Heart left ventricle (tissue), 16 donors: ENCODE measurements at places on chromosomes 16 and 17. TPM values are rescaled to one million over a fixed set of nuclear protein-coding genes. Genes with fewer than 3 reads are reported as not detected.

EME1 gene
- total RNA-seq: not detected

POLDIP2 gene
- 194 TPM for total RNA-seq

QRICH2 gene
- 2.4 TPM for total RNA-seq

ZDHHC1 gene
- total RNA-seq: 3.5 TPM

CIBAR2 gene
- not detected for total RNA-seq

DNA sequence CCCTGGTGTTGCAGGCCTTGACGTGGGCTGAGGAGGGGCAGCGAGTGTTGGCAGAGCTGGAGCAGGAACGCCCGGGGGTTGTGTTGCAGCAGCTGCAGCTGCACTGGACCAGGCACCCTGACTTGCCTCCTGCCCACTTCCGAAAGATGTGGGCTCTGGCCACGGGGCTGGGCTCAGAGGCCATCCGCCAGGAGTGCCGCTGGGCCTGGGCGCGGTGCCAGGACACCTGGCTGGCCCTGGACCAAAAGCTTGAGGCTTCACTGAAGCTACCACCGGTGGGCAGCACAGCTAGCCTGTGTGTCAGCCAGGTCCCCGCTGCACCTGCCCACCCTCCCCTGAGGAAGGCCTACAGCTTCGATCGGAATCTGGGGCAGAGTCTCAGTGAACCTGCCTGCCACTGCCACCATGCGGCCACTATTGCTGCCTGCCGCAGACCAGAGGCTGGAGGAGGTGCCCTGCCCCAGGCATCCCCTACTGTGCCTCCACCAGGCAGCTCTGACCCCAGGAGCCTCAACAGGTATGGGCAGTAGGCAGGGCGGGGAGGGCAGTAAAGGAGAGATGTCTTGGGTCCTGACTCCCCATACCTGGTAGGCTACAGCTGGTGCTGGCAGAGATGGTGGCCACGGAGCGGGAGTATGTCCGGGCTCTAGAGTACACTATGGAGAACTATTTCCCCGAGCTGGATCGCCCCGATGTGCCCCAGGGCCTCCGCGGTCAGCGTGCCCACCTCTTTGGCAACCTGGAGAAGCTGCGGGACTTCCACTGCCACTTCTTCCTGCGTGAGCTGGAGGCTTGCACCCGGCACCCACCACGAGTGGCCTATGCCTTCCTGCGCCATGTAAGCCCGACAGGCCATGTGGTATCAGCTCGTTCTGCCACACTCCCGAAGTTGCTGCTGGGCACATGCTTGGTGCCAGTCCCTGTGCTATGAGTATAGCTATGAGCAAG lies 5.6 kb downstream of the PLEKHG4 start:
- DNase-seq: no peak
- no peaks in the 10 kb centered on the region for H3K4me1 ChIP-seq
- no peak overlapping the region for H3K4me3 ChIP-seq
- no peaks in the 10 kb centered on the region for H3K36me3 ChIP-seq
- H3K27me3 ChIP-seq: no peaks in the 10 kb centered on the region

- H3K4me1 ChIP-seq: peaks cover 2% of the 10 kb centered on the region
- no peak for DNase-seq
- no peak overlapping the region for H3K4me3 ChIP-seq
- no peak overlapping the region for H3K27ac ChIP-seq
Observed at GRCh38 chr17:50079334-50080095, 15.6 kb upstream of the PDK2 start.

- H3K27me3 ChIP-seq: no peaks in the 10 kb centered on the region
- H3K4me3 ChIP-seq: peak overlapping the region; percentile 65
- H3K36me3 ChIP-seq: peaks cover 37% of the 10 kb centered on the region
- H3K27ac ChIP-seq: peak overlapping the region; percentile 69
Observed at GRCh38 chr17:1031711-1032110, 34.8 kb downstream of the TIMM22 start.

DNA sequence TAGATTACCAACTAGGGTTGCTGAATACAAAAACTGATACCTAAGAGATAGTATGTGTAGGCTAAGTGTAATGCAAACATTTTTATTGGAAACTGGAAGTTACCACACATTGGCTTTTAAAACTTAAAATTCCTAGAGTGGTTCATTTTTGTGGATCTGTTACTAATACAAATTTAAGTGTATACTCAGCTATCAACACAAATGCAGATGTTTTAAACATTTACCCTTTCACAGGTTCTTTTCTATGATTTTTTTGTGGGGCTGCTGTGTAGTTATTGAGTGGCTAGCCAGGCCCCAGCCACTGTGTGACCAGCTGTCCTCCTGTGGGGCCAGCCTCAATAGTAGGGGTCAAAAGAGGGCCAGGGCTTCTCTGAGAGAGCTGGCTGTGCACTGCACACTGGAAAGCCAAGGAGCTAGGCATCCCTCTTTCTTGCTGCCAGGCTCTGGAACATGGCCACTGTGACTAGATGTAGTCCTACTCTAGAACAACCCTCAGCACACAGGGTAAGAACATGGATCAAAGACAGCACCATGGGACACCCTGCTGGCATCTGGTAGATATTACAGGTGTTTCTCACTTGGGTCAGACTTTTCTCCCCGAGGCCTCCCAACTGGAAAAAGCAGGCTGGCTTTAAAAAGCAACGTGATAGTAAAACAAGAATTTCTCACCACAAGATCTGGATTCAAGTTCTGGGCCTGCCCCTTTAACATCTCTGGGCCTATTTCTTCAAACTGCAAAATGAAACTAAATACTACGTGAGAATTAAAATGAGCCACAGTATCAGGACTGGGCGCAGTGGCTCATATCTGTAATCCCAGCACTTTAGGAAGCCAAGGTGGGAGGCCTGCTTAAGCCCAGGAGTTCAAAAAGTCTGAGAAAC lies 7.3 kb upstream of the VEZF1 start:
- H3K4me3 ChIP-seq: no peak overlapping the region
- H3K27ac ChIP-seq: peak overlapping the region; percentile 71
- no peaks in the 10 kb centered on the region for H3K27me3 ChIP-seq
- DNase-seq: peak; percentile 67
- H3K4me1 ChIP-seq: peaks cover 44% of the 10 kb centered on the region

DNA sequence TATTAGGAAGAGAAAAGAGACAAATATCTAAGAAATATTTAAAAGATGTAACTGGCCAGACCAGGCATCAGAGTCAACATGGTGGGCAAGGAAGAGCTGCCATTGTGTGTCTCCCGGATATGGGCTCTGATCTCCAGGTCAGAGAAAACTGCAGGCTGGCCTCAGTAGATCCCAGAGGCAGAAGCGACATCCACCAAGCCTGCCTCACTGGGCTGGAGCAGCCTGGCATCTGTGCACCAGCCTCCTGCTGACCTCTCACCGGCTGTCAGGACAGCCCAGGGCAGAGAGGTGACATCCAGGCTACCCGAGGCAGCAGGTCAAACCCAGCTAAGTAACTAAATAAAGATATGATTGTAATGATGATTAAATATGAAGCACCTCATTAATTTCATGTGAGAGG lies 162.8 kb upstream of the TNRC6C start:
- no peaks in the 10 kb centered on the region for H3K4me1 ChIP-seq

DNA sequence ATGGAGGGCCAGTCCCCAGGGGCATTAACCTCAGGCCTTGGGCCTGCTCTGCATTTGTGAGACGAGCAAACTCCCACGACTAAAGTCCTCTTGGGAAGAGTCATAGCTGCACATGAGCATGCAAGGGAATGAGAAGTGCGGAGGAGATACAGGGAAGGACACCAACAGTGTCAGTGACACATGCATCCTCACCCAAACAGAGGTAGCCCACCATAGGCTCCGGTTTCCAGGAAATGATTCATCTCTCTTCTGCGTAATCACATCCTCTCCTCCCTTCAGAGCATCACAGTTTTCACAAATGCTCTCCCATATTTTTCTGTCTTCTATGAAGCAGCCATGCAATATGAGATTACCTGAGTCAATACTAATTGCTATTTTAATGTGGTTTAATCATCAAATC lies 725.7 kb upstream of the GOT2 start:
- DNase-seq: no peak
- H3K4me1 ChIP-seq: no peaks in the 10 kb centered on the region
- no peak overlapping the region for H3K27ac ChIP-seq
- no peak overlapping the region for H3K4me3 ChIP-seq
- no peaks in the 10 kb centered on the region for H3K36me3 ChIP-seq

- no peak overlapping the region for H3K4me3 ChIP-seq
- DNase-seq: no peak
Observed at GRCh38 chr16:35186045-35186759, 1726.8 kb downstream of the TP53TG3F start.

DNA sequence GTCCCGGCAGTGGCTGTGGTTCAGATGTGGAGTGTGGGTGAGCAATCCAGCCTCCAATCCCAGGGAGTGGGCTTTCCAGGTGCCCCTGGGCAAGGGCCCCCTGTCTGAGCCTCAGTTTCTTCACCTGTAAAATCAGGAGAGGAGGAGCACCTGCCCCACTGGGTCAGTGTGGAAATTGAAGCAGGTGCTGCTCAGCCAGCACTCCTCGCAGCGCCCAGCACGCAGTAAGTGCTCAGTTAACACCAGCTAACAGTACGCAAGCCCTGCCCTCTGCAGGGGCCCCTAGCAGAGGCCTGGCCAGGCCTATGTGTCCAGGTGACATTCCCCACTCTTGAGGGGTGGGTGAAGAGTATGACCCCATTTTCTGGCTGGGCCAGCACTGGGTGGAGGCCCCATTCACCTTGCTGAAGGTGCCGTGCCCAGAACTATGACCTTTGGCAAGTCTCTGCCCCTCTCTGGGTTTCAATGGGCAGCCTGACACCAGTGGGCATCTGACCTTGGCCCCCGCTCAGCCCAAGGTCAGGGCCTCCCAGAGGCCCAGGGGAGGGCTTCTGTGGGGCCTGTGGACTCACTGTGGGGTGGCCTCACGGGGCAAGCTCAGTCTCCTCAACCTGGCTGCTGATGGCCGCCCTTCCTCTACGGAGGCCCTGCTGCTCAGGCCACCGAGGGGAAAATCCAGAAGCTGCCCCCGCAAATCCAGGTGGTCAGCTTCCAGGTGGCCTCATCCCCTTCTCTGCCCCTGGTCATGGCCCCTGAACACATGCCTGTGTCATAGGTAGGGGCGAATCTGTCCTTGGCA lies 2.5 kb downstream of the MTSS2 start:
- no peak for DNase-seq
- H3K4me1 ChIP-seq: peaks cover 34% of the 10 kb centered on the region
- peaks cover 21% of the 10 kb centered on the region for H3K36me3 ChIP-seq

- H3K27me3 ChIP-seq: no peaks in the 10 kb centered on the region
- H3K36me3 ChIP-seq: peaks cover 14% of the 10 kb centered on the region
- no peak overlapping the region for H3K4me3 ChIP-seq
- H3K27ac ChIP-seq: no peak overlapping the region
- DNase-seq: no peak
- H3K4me1 ChIP-seq: peaks cover 5% of the 10 kb centered on the region
Observed at GRCh38 chr17:81898029-81898866, 3.8 kb upstream of the NPB start.

- H3K27me3 ChIP-seq: no peaks in the 10 kb centered on the region
- DNase-seq: no peak
- H3K4me3 ChIP-seq: no peak overlapping the region
- H3K36me3 ChIP-seq: no peaks in the 10 kb centered on the region
- H3K27ac ChIP-seq: no peak overlapping the region
- H3K4me1 ChIP-seq: no peaks in the 10 kb centered on the region
Observed at GRCh38 chr16:84788920-84789391, 30.8 kb upstream of the CRISPLD2 start.

GRCh38 chr17:66429680-66430079 lies 127.3 kb downstream of the PRKCA start:
- no peaks in the 10 kb centered on the region for H3K27me3 ChIP-seq
- no peak overlapping the region for H3K4me3 ChIP-seq
- DNase-seq: no peak
- no peaks in the 10 kb centered on the region for H3K36me3 ChIP-seq

- H3K27me3 ChIP-seq: no peaks in the 10 kb centered on the region
- DNase-seq: no peak
- H3K27ac ChIP-seq: no peak overlapping the region
- no peak overlapping the region for H3K4me3 ChIP-seq
- H3K4me1 ChIP-seq: no peaks in the 10 kb centered on the region
Observed at GRCh38 chr16:51638339-51639135, 487.5 kb upstream of the SALL1 start.

GRCh38 chr16:89565506-89566372 lies 5.3 kb downstream of the RPL13 start:
- no peak overlapping the region for H3K27ac ChIP-seq
- no peaks in the 10 kb centered on the region for H3K27me3 ChIP-seq
- no peak overlapping the region for H3K4me3 ChIP-seq
- peaks cover 28% of the 10 kb centered on the region for H3K4me1 ChIP-seq

- no peaks in the 10 kb centered on the region for H3K36me3 ChIP-seq
- no peak overlapping the region for H3K27ac ChIP-seq
- H3K4me1 ChIP-seq: no peaks in the 10 kb centered on the region
Observed at GRCh38 chr16:59295993-59296736, 562.0 kb upstream of the GOT2 start.

DNA sequence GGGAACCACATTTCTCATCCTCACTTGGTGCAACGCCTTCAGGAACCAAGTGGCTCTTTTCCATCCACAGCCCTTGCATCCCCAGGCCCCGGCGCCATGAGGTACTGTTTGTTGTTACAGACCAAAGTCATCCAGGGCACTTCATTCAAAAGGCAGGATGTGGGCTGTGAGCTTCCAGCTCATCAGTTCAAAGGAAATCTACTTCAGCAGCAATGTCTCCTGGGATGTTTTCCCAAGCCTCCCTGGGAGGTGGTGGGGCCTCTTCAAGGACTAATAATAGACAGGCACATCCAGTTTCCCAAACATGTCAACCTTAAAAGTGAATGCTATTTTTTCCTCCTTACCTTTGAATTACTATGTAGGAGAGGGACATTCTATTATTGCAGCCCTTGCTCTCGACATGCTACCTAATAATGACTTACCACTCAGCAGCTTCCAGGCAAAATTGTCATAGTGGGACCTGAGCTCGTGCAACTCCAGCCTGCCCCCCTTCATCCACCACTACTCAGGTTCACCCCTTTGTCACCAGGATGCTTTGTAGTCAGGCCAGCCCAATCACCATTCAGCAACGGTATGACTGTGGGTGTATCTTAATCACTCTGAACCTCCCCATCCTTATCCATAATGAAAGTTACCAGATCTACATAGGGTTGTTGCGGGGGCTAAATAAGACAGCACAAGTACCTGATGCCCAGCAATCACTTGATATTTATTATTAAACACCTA lies 1.7 kb upstream of the PRKCB start:
- H3K27ac ChIP-seq: no peak overlapping the region
- H3K27me3 ChIP-seq: peaks cover 42% of the 10 kb centered on the region
- no peaks in the 10 kb centered on the region for H3K4me1 ChIP-seq
- DNase-seq: no peak
- no peak overlapping the region for H3K4me3 ChIP-seq

GRCh38 chr17:8658810-8659209 lies 28.3 kb upstream of the MYH10 start:
- no peak for DNase-seq
- H3K27ac ChIP-seq: no peak overlapping the region
- no peak overlapping the region for H3K4me3 ChIP-seq
- no peaks in the 10 kb centered on the region for H3K4me1 ChIP-seq
- H3K36me3 ChIP-seq: no peaks in the 10 kb centered on the region
- no peaks in the 10 kb centered on the region for H3K27me3 ChIP-seq

DNA sequence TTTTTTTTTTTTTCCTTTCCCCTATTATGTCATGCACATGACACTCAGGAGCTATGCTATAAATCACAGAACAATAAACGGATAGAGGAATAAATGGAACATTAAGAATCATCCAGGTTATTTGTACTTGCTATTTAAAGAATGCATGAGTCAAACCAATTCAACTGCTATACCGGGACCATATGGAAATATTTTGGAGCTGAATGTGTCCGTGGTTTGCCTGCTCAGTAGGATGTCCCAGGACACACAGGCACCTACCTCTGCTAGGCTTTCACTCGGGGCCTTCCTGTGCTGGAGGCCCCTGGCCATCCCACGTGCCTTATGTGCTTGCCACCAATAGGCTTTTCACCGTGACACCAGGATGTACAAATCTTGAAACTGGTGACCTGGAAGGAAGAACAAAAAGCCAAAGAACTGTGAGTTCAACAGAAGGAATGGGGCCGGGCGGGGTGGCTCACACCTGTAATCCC lies 15.3 kb upstream of the SEC14L1 start:
- peak overlapping the region; percentile 84 for H3K27ac ChIP-seq
- no peaks in the 10 kb centered on the region for H3K27me3 ChIP-seq
- no peak overlapping the region for H3K4me3 ChIP-seq
- no peaks in the 10 kb centered on the region for H3K36me3 ChIP-seq
